ENCODE measurements at places on chromosomes 4 and X.
A peak's percentile ranks its signal among the peaks of the same experiment; 100 is the strongest.

DNA sequence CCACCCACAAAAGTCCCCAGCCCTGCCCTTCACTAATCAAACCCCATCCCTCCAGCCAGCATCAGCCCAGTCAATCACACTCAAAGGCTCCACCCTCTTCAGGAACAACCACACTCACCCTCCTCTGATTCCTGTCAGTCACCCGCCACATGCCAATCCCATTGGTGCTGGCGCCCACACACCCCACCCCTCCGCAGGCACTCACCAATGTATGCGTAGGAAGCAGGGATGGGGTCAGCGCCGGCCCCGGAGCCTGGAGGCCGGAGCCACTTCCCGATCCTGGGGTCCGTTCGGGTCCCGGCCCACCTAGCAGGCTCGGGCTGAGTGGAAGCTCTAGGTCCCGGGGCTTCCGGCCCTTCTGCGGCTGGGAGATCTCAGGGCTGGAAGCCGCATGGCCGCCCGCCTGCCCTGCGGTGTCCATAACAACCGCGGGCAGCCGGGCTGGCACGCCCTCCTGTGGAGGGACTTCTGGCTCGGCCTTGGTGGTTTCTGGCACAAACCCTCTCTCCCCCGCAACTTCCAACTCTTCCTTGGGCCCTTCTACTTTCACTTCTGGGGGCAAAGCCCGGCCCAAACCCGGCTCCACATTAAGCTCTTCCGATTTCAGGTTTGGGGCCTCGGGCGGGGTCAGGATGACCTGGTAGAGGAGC lies 7.9 kb upstream of the CFP start:
- no peak for DNase-seq

DNA sequence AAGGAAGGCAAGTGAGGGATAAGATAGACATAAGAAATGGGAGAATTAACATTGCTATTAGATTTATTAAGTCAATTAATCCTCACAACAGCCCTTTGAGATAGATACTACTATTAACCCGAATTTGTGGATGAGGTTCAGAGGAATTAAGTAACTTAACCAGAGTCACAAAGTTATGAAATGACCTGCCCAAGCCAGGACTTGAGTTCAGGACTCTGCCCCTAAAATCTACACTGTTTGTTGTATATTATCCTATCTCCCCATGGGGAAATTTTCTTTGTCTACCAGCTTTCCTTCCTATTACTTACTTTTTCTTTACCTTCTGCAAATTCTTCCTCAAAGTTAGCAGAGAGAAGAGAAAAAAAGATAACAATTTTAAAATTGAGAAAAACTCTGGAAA lies 33.4 kb upstream of the UBQLN2 start:
- no peak for DNase-seq

DNA sequence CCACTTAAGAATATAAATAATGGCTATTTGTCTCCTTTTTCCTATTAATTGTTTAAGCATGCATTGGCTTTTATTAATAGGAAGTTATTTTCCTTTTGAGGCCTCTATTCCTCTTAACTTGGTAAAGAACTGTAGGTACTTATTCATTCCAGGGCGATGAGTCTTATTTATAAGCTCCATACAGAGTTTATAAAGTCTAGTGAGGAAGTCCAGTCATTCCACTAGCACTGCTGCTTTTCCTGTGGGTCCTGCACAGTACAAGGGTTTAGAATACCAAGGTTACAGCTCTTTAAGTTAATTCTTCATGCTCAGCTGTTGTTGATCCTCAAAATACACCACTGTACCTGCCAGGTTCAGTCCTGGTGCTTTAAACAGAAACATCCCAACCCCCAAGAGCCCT lies 28.5 kb upstream of the WNK3 start:
- DNase-seq = peak; percentile 1

DNA sequence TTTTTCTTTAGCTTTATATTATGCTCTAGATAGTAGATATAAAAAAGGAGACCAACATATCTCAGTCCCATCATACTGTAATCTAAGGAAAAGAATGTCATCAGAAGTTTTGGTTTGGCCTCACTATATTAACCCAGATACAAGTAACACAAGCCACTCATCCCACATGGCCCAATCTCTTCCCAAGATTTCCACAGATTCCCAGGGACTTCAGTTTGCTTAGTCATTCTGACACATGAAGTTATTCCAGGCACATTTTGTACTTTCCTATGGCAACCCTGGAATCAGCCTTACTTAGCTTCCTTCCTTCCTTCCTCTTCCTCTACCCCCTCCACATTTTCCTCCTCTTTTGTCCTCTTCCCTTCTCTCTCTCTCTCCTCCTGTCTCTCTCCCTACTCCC lies 21.7 kb upstream of the DCLK2 start:
- DNase-seq = peak; percentile 80

- DNase-seq = no peak
Measured at GRCh38 chrX:66015900-66016689, 23.8 kb downstream of the VSIG4 start.

- peak; percentile 6 for DNase-seq
Measured at GRCh38 chr4:187451776-187452175, 543.8 kb upstream of the ZFP42 start.

GRCh38 chr4:28545986-28546385 lies 1685.3 kb downstream of the STIM2 start:
- no peak for DNase-seq

DNA sequence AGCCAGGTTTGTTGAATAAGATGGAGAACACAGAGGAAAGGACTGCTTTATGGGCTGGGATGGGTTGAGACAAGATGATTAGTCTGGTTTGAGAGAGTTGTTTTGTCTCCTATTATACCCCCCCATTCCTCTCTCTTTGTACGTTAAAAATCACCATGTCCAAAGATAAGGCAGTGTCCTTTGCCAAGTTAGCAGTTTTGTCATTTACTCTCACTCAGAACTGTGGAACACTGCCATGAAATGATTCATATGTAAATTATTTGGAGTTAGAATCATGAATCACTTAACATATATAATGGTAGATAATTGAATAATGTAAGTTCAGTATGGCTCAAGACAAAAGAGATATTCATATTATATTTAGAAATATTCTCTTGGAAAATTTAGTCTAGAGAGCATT lies 151.3 kb downstream of the DCLK2 start:
- peak; percentile 67 for DNase-seq

DNA sequence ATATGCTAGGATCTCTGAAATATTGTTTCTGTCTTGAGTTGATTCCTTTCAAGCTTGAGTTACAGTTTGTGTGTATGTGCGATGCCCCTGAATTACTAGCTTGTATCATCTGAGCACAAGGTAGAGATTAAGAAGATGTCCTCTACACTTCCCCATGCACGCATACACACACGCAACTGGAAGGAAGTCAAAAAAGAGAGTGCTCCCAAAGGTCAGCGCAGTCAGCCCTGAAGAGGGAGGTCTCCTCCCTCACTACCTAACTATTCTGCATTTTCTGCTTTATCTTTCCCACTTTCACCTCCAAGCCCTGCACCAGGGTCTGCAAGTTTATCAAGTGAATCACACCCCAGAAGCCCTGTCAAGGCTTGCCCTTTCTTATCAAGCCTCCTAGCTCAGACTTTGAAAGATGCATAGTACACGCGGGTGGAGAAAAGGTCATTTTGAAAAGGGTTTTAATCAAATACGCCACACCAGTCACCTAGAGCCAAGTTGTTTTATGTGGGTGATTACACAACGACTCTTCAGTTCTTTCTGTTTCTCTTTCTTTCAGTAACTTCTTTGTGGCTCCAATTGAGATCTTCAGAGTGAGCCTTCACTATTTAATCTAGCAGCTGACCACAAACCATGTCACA lies 127.7 kb downstream of the ASB9 start:
- DNase-seq = no peak

DNA sequence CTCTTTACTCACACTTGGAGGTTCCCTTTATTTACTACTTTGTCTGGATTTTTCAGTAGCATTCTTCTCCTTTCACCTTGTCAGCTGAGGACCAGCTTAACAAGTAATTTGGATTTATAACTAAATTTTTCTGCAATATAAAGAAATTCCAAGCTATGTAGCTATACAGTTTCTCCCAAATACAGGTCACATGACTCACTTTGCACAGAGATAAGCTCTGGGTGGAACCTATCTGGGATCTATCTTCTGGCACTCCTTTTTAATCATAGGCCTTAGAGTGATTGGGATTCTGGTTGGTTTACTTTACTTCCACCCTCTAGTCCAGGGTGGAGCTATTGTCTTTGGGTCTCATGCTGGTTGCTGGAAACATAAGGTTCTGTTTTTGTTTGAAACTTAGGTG lies 34.9 kb upstream of the STK26 start:
- no peak for DNase-seq

- no peak for DNase-seq
Measured at GRCh38 chr4:35771571-35771970, 472.7 kb downstream of the ARAP2 start.

GRCh38 chr4:127975121-127975770 lies 10.0 kb downstream of the ABHD18 start:
- peak; percentile 11 for DNase-seq

GRCh38 chr4:24730256-24731001 lies 64.9 kb upstream of the SOD3 start:
- DNase-seq = peak; percentile 64

DNA sequence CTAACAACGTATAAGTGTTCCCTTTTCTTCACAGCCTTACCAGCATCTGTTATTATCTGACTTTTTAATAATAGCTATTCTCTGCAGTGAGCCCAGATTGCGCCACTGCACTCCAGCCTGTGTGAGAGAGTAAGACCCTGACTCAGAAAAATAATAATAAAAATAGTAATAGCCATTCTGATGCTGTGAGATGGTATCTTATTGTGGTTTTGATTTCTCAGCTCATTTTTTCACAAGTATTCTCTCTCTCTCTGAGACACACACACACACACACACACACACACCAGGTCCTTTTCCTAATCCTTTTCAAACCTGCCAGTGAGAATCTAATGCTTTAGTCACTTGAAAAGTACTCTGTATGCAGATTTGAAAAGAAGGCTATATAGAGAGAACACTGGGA lies 89.8 kb downstream of the CHIC2 start:
- no peak for DNase-seq

DNA sequence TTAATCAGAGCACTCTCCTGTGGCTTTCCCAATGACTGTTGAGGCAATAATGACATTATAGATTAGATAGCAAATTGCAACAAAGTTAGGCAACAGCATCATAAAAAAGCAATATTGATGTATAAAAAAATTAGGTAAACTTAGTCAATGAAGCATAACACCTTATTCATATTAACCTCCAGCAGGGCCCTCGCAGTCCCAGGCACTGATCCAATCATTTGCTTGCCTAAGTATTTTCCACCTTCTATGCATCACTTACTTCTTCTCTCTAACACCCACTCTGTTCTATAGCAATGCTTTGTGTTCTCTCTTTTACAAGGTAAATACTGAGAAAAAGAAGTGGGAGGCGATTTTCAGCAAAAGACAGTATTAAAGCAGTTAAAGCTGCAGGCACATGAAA lies 833.5 kb upstream of the ADGRL3 start:
- DNase-seq = no peak

GRCh38 chrX:99909946-99910345 lies 500.1 kb downstream of the PCDH19 start:
- DNase-seq = no peak

GRCh38 chr4:52889354-52889753 lies 27.2 kb downstream of the RASL11B start:
- DNase-seq = no peak

DNA sequence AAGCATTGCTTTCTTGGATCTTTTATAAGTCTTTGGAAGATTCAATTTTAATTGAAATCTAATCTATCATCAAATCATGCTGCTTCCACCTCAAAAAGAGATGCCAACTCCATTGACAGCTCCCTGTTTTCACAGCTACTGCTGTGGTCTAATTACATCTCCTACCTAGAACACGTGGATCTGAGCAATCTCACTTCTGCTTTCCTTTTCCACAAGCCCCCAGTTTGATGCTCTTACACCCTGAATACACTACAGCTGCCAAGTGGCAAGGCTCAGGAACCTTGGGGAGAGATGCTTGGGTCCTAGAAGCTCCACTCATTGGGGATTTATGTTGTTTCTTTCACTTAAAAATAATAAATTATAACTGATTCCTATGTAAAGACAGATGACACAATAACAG lies 172.0 kb downstream of the CFAP299 start:
- no peak for DNase-seq

DNA sequence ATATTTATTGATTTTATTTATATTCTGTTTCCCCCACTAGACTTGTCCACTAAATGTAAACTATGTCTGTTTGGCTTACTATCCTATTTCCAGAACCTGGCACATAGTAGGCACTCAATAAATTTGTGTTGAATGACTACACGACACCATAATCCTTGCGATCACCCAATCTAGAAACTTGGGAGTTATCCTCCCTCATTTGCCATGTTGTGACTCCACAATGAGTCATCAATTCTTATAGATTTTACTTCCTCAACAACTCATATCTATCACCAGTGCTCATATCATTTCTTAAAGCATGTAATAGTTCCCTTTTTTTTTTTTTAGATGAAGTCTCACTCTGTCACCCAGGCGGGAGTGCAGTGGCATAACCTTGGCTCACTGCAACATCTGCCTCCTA lies 39.9 kb upstream of the VAMP7 start:
- DNase-seq = peak; percentile 2

GRCh38 chrX:87006561-87006960 lies 511.0 kb upstream of the KLHL4 start:
- DNase-seq = no peak

- DNase-seq = peak; percentile 39
Measured at GRCh38 chr4:77022560-77023179, 53.1 kb downstream of the CCNI start.

DNA sequence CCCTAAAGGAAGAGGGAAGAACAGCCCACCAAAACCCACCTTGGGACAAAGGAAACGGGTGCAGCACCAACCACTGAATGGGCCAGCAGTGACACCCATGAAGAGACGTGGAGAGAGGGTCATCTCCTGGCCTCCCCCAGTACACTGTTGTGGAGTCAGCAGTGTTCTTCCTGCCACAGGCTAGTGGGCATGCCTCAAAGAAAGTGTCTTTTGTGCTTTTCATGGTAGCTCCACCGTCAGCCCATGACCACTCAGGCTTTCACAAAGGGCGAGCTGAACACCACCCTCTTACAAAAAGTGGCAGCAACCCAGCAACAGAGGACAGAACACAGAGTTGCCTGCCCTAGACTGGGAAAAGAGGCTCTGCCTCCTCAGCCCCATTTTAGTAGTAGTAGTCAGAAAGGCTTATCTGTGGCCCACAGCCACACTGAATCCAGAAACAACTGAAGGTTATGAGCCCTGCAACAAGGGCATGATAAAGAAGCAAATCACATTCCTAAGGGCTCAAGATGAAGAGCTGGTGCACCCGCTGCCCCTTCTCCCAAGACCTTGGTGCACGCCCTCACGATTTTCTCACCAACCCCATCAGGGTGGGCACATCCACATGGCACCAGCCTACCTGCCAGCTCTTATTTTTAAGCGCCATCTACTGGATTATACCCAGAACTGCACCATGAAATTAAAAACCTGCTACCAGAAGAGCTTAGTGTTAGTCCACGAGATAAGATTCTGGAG lies 53.1 kb downstream of the RAB28 start:
- no peak for DNase-seq

GRCh38 chrX:71627588-71628404 lies 9.5 kb upstream of the CXCR3 start:
- DNase-seq = no peak

GRCh38 chr4:37524267-37524666 lies 161.9 kb downstream of the RELL1 start:
- no peak for DNase-seq
